Ascending aorta (tissue), 2 donors: ENCODE measurements at places on chromosomes 11 and 22.

GRCh38 chr11:73194593-73194992 is 23.5 kb upstream of the P2RY2 start:
- H3K27me3 ChIP-seq: no peaks in the 10 kb centered on the region
- no peaks in the 10 kb centered on the region for H3K36me3 ChIP-seq

DNA sequence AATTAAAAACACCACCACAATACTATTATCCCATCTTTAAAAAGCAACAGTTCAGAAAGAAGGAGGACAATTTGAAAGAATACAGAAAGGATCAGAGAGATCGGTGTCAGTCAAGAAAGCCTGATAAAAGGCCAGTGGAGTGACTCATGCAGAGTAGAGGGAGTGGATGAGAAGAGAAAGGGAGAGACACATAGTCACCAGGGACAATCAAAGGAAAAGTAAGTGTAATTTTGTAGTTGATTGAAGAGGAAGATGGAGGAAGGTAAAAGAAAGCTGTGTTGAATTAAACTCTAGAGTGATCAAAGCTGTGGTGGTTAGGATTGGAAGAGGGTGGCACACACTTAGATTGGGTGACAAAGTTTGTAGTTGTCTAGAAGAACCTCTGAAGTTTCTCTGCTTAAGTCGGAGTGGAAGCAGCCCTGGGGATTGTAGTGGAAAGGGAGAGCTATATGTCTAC is 14.1 kb downstream of the SPECC1L start:
- H3K4me1 ChIP-seq: peaks cover 26% of the 10 kb centered on the region
- H3K27ac ChIP-seq: no peak overlapping the region
- DNase-seq: no peak
- H3K4me3 ChIP-seq: no peak overlapping the region
- H3K36me3 ChIP-seq: no peaks in the 10 kb centered on the region

GRCh38 chr11:44466531-44467205 is 98.8 kb upstream of the CD82 start:
- H3K4me3 ChIP-seq: no peak overlapping the region
- H3K27ac ChIP-seq: no peak overlapping the region
- H3K4me1 ChIP-seq: no peaks in the 10 kb centered on the region
- no peaks in the 10 kb centered on the region for H3K36me3 ChIP-seq
- no peaks in the 10 kb centered on the region for H3K27me3 ChIP-seq
- no peak for DNase-seq

- peak overlapping the region; percentile 38 for H3K27ac ChIP-seq
- no peaks in the 10 kb centered on the region for H3K27me3 ChIP-seq
- H3K4me1 ChIP-seq: peaks cover 5% of the 10 kb centered on the region
- H3K36me3 ChIP-seq: peaks cover 24% of the 10 kb centered on the region
- no peak for DNase-seq
- no peak overlapping the region for H3K4me3 ChIP-seq
Observed at GRCh38 chr11:128458321-128458720, 129.0 kb downstream of the ETS1 start.

GRCh38 chr11:121249039-121249663 is 43.4 kb upstream of the SC5D start:
- no peaks in the 10 kb centered on the region for H3K4me1 ChIP-seq
- H3K4me3 ChIP-seq: no peak overlapping the region
- no peak overlapping the region for H3K27ac ChIP-seq
- no peaks in the 10 kb centered on the region for H3K36me3 ChIP-seq

- H3K36me3 ChIP-seq: no peaks in the 10 kb centered on the region
- DNase-seq: no peak
- no peak overlapping the region for H3K4me3 ChIP-seq
Observed at GRCh38 chr11:16289541-16289940, 66.8 kb downstream of the SOX6 start.

DNA sequence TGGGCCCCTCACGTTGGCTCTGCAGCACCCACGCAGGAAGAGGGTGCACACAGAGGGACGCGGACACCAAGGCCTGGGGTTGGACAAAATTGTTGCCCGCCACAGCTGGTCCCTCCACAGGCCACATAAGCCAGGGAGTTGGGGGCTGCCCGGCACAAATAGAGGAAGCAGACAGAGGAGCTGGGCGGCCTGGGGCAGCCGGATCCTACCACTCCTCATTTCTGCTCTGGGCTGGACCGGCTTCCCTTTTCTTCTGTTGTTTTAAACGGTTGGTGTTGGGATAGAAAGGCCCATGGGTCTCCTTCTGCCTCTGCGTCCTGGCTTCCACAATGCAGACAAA is 36.4 kb upstream of the LINC01488 start:
- no peaks in the 10 kb centered on the region for H3K36me3 ChIP-seq
- peaks cover 23% of the 10 kb centered on the region for H3K4me1 ChIP-seq
- H3K27me3 ChIP-seq: no peaks in the 10 kb centered on the region
- H3K27ac ChIP-seq: no peak overlapping the region
- H3K4me3 ChIP-seq: no peak overlapping the region
